ENCODE measurements at places on chromosomes 16 and 17. TPM values are rescaled to one million over a fixed set of nuclear protein-coding genes. Genes with fewer than 3 reads are reported as not detected.

The SRP68 gene
- polyA plus RNA-seq: 58.7 TPM

The SPATA22 gene
- polyA plus RNA-seq: not detected

The SLC12A3 gene
- 1.6 TPM for polyA plus RNA-seq

The KLHL10 gene
- 0.16 TPM for polyA plus RNA-seq

The ZP2 gene
- polyA plus RNA-seq: not detected

The TAT gene
- polyA plus RNA-seq: not detected

The TSNAXIP1 gene
- polyA plus RNA-seq: not detected

Data from IgD-negative memory B cell (primary cell).